SK-N-SH treated with all-trans-retinoic acid at 6 μM for 48 hours (cell line): ENCODE measurements at places on chromosomes 4 and X.

DNA sequence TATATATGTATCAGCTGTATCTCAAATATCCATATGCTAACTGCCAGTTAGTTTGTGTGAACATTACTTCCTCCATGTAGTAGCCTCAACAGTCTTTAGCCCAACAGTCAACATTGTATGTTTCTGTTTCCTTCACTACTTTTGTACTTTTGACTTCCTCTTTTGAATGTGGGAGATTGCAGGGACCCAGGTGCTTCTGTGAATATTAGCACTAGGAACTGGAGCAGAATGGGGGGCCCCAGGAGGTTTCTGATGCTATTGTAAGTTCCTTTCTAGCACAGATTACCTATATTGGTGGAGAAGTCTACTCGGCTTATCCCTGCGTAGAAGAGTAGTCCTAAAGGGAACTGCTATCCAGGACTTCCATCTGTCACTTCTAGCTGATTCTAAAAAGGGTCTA lies 2.3 kb downstream of the PLAC8 start:
- ATAC-seq, result no peak

DNA sequence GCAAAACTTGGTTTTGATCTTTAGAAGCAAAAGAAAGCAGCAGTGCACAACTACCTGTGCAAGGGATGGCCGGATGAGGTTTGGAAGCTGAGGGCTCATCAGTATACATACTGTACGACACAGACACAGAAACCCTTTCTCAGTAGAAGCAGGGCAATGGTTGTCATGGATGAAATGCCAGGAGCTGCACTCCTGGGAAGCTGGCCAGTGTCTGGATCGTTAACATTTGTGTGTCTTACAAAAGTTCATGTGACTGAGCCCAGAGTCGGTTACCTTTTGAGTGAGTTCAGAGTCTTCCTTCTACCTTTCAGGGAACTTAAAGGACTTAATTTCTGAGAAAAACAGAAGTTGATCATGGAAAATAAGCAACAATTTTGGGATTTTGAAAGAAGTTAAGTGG lies 230.3 kb downstream of the APBB2 start:
- peak; percentile 50 for ATAC-seq

- ATAC-seq, result no peak
Observed at GRCh38 chr4:163161536-163162205, 5.0 kb downstream of the NAF1 start.

GRCh38 chr4:113708250-113708649 lies 53.3 kb downstream of the CAMK2D start:
- peak; percentile 82 for ATAC-seq

DNA sequence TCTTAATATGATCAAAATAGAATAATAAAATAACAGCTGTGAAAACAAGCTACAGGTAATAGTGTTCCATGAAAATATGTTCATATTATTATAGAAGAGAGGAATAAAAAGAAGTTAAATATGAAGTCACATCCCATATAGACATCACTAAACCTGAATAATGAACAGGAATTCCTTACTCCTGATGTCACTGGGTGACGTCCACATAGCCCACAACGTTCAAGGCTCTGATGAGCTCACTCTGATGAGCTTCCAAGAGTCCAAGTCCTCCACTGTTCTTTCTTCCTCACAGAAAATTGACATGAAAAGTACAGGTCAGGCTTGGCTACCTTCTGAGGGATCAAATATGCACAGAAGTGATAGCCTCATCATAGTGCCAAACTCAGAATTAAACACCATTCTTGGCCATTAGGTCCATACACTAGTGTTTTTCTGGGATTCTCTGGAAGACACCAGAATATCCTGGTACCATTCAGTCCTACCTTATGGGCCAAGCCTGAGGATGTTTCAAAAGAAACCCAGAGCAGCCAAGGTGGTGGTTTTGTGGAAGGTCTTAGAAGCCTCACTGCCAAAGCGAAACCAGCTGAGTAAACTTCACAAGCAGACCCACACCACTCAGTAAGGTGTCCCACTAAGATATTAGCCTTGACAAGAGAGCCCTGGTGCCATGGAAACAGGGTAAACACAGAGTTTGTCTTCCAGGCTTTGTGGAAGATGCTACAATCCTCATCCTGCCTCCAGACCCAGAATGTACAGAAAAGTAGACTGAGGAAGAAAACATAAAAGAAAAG lies 138.4 kb upstream of the HHIP start:
- ATAC-seq, result no peak

- no peak for ATAC-seq
Observed at GRCh38 chr4:15250021-15250441, 177.8 kb upstream of the C1QTNF7 start.
